Chondrocyte (in vitro differentiated cells): ENCODE measurements at places on chromosomes 1 and 21. TPM values are rescaled to one million over a fixed set of nuclear protein-coding genes. Genes with fewer than 3 reads are reported as not detected.

The KRTAP11-1 gene
- total RNA-seq, result not detected in 3 replicates

The GREM2 gene
- total RNA-seq, result 0.05 to 0.53 TPM (median 0.13 TPM) in 3 replicates

The AADACL3 gene
- total RNA-seq, result not detected in 3 replicates

The MMP23B gene
- total RNA-seq, result 18.3 to 71.4 TPM (median 68.7 TPM) in 3 replicates

The CDA gene
- not detected in 3 replicates for total RNA-seq

The TLR5 gene
- 0.17 to 0.36 TPM (median 0.22 TPM) in 3 replicates for total RNA-seq

The FNDC10 gene
- 23.3 to 32.6 TPM (median 24.8 TPM) in 3 replicates for total RNA-seq

The TRABD2B gene
- total RNA-seq, result 0.44 to 0.90 TPM (median 0.68 TPM) in 3 replicates

DNA sequence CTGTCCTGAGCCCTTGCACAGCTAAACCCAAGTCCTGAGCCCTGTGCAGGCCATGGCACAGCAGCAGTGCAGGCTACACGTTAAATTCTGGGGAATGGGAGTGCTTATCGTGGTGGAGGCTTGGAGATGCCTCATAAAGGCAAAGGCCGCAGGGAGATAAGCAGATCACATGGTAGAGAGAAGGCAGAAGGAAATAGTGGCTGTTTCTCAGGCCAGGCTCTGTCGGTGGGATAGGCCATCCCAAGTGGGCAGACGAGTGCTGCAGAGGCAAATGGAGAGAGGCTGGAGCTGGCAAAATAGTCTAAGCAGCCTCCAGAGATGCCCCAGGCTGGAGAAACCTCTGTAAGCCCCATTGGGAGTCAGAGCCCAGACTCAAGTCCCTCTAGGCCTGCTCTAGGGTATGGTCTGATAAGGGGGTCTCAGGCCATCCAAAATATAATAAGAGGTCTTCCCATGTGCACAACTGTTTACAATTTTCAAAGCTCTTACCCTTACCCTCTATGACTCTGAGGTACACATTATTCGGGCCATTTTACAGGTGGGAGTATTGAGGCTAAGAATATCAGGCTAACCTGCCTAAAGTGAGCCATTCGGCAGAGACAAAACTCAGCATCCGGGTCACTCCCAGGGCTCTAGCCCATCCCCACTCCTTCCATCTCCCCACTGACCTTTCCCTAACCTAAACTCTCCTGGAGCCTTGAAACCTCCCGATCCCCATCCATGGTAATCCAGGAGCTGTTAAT lies 79.6 kb downstream of the NKAIN1 start:
- H3K4me3 ChIP-seq, result no peak overlapping the region
- no peaks in the 10 kb centered on the region for H3K27me3 ChIP-seq
- no peaks in the 10 kb centered on the region for H3K36me3 ChIP-seq
- peaks cover 10% of the 10 kb centered on the region for H3K4me1 ChIP-seq

DNA sequence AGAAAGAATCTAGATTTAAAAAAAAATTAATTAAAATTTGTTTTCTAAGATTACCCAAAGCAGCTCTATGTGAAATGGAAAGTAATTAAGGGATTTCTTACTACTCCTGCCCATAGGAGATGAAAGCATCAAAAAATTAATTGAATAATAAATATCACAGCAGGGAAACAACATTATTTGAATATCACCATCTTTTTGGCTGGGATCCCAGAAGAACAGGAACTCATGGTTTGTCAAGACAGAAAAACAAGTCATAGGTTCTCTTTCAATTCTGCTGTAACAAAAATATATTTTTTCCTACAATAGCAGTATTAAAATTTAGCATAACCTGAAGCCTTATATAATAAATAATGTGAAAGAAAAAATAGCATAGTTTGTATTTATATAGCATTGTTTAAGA lies 1713.4 kb downstream of the NCAM2 start:
- no peak overlapping the region for H3K27ac ChIP-seq
- H3K4me3 ChIP-seq, result no peak overlapping the region
- no peak for DNase-seq
- no peaks in the 10 kb centered on the region for H3K27me3 ChIP-seq
- no peaks in the 10 kb centered on the region for H3K36me3 ChIP-seq
- H3K4me1 ChIP-seq, result no peaks in the 10 kb centered on the region

DNA sequence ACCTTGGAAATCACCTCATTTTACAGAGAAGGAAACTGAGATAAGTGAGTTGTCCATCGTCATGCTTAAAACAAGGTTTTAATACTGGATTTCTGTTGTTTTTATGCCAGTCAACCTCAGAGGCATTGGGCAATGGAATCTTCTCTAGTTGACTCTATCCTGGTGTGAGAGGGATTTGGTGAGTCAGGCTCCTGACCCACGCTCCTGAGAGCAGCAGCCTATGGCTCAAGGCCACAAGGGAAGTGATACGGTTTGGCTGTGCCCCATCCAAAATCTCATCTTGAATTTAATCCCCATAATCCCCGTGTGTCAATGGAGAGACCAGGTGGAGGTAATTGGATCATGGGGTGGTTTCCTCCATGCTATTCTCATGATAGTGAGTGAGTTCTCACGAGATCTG lies 90.1 kb downstream of the TLR5 start:
- no peaks in the 10 kb centered on the region for H3K36me3 ChIP-seq
- H3K27me3 ChIP-seq, result peaks cover 3% of the 10 kb centered on the region
- DNase-seq, result no peak
- no peaks in the 10 kb centered on the region for H3K4me1 ChIP-seq

DNA sequence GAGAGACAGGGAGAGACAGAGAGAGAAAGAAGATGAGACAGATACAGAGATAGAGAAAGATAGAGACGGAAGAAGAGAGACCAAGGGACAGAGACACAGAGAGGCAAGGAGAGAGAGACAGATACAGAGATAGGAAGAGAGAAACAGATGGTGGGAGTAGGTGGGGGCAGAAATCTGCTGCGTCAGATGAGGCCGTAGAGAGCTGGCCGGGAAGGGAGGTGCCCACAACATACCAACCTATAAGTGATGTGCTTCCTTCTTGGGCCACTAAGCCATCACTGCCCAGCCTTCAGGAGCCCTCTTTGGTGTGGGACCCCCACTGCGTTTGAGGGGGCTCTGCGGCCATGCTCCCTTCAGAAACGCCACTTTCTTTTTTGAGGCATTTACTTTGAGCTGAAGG lies 307.6 kb upstream of the VAMP3 start:
- no peaks in the 10 kb centered on the region for H3K36me3 ChIP-seq
- no peak overlapping the region for H3K4me3 ChIP-seq
- H3K27me3 ChIP-seq, result no peaks in the 10 kb centered on the region
- DNase-seq, result no peak

- H3K4me1 ChIP-seq, result peaks cover 82% of the 10 kb centered on the region
- peaks cover 23% of the 10 kb centered on the region for H3K36me3 ChIP-seq
- H3K27me3 ChIP-seq, result no peaks in the 10 kb centered on the region
- no peak overlapping the region for H3K4me3 ChIP-seq
- no peak overlapping the region for H3K27ac ChIP-seq
These were observed 14.1 kb upstream of the A3GALT2 start for GRCh38 chr1:33335020-33335419.

GRCh38 chr1:230185076-230186001 lies 118.3 kb downstream of the GALNT2 start:
- H3K36me3 ChIP-seq, result peaks cover 12% of the 10 kb centered on the region
- H3K4me3 ChIP-seq, result no peak overlapping the region
- H3K4me1 ChIP-seq, result peaks cover 43% of the 10 kb centered on the region
- H3K27ac ChIP-seq, result peak overlapping the region; percentile 81
- H3K27me3 ChIP-seq, result no peaks in the 10 kb centered on the region

- H3K4me1 ChIP-seq, result peaks cover 22% of the 10 kb centered on the region
- no peaks in the 10 kb centered on the region for H3K27me3 ChIP-seq
- H3K27ac ChIP-seq, result no peak overlapping the region
These were observed 38.3 kb upstream of the GLIS1 start for GRCh38 chr1:53777272-53777671.

GRCh38 chr1:26932531-26932930 lies 11.0 kb downstream of the NUDC start:
- no peak overlapping the region for H3K27ac ChIP-seq
- H3K27me3 ChIP-seq, result no peaks in the 10 kb centered on the region
- peaks cover 20% of the 10 kb centered on the region for H3K36me3 ChIP-seq
- no peak overlapping the region for H3K4me3 ChIP-seq
- H3K4me1 ChIP-seq, result no peaks in the 10 kb centered on the region

DNA sequence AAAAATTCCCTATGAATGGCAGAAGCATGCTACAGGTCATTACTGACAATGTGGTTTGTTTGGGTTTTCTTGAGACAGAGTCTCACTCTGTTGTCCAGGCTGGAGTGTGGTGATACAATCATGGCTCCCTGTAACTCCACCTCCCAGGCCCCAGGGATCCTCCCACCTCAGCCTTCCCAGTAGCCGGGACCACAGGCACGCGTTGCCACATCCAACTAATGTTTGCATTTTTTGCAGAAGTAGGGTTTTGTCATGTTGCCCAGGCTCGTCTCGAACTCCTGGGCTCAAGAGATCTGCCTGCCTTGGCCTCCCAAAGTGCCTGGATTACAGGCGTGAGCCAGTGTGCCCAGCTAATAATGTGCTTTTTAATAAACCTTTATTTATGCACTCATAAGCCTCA lies 259.1 kb downstream of the NFIA start:
- H3K27ac ChIP-seq, result no peak overlapping the region
- H3K4me3 ChIP-seq, result no peak overlapping the region
- no peak for DNase-seq
- H3K36me3 ChIP-seq, result peaks cover 1% of the 10 kb centered on the region

- H3K27ac ChIP-seq, result no peak overlapping the region
- no peaks in the 10 kb centered on the region for H3K4me1 ChIP-seq
- DNase-seq, result no peak
- peaks cover 3% of the 10 kb centered on the region for H3K36me3 ChIP-seq
- no peaks in the 10 kb centered on the region for H3K27me3 ChIP-seq
- no peak overlapping the region for H3K4me3 ChIP-seq
These were observed 114.9 kb downstream of the HUNK start for GRCh38 chr21:31987696-31988095.

- H3K27ac ChIP-seq, result no peak overlapping the region
- H3K4me1 ChIP-seq, result peaks cover 22% of the 10 kb centered on the region
- H3K27me3 ChIP-seq, result no peaks in the 10 kb centered on the region
- no peak overlapping the region for H3K4me3 ChIP-seq
- DNase-seq, result no peak
These were observed 55.6 kb downstream of the PTPRF start for GRCh38 chr1:43586136-43586731.

DNA sequence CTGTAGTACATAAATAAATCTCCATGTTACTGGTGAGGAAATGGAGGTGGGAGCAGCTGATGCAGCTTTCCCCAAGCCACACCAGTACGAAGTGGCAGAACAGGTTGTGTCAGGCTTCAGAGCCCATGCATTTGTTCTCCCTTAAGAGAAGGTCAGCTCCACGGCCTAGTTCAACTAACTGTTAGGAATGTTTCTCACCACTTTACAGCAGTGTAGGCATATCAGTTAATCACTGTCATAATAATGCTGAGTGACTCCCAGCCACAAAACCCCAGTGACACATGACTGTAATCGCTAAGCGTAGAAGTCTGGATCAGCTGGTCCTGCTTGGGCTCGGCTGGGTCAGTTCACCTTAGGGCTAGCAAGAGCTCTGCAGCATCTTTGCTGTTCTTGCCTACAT lies 90.4 kb downstream of the VPS26C start:
- peaks cover 14% of the 10 kb centered on the region for H3K4me1 ChIP-seq
- no peak overlapping the region for H3K27ac ChIP-seq
- H3K36me3 ChIP-seq, result peaks cover 32% of the 10 kb centered on the region
- no peaks in the 10 kb centered on the region for H3K27me3 ChIP-seq
- H3K4me3 ChIP-seq, result no peak overlapping the region

- peaks cover 20% of the 10 kb centered on the region for H3K27me3 ChIP-seq
- no peak for DNase-seq
- no peak overlapping the region for H3K27ac ChIP-seq
- H3K4me1 ChIP-seq, result peaks cover 5% of the 10 kb centered on the region
- H3K4me3 ChIP-seq, result no peak overlapping the region
These were observed 56.9 kb upstream of the TMPRSS2 start for GRCh38 chr21:41564871-41565274.

- no peak for DNase-seq
- H3K27me3 ChIP-seq, result peaks cover 12% of the 10 kb centered on the region
- peaks cover 4% of the 10 kb centered on the region for H3K36me3 ChIP-seq
- H3K4me1 ChIP-seq, result no peaks in the 10 kb centered on the region
- no peak overlapping the region for H3K27ac ChIP-seq
These were observed 18.1 kb upstream of the KIRREL1 start for GRCh38 chr1:157975228-157975950.

- no peak for DNase-seq
- H3K27ac ChIP-seq, result peak overlapping the region; percentile 19
- no peaks in the 10 kb centered on the region for H3K27me3 ChIP-seq
- no peak overlapping the region for H3K4me3 ChIP-seq
- no peaks in the 10 kb centered on the region for H3K36me3 ChIP-seq
- H3K4me1 ChIP-seq, result peaks cover 35% of the 10 kb centered on the region
These were observed 114.8 kb downstream of the CNIH3 start for GRCh38 chr1:224730965-224731364.

GRCh38 chr1:211579440-211580302 lies 710 bp upstream of the SLC30A1 start:
- peak overlapping the region; percentile 79 for H3K4me3 ChIP-seq
- H3K27ac ChIP-seq, result peak overlapping the region; percentile 78
- H3K27me3 ChIP-seq, result no peaks in the 10 kb centered on the region
- peaks cover 3% of the 10 kb centered on the region for H3K36me3 ChIP-seq

GRCh38 chr1:94357661-94358060 lies 60.5 kb upstream of the ABCD3 start:
- no peak for DNase-seq
- no peak overlapping the region for H3K4me3 ChIP-seq
- H3K27ac ChIP-seq, result no peak overlapping the region
- H3K27me3 ChIP-seq, result peaks cover 5% of the 10 kb centered on the region
- H3K4me1 ChIP-seq, result no peaks in the 10 kb centered on the region

DNA sequence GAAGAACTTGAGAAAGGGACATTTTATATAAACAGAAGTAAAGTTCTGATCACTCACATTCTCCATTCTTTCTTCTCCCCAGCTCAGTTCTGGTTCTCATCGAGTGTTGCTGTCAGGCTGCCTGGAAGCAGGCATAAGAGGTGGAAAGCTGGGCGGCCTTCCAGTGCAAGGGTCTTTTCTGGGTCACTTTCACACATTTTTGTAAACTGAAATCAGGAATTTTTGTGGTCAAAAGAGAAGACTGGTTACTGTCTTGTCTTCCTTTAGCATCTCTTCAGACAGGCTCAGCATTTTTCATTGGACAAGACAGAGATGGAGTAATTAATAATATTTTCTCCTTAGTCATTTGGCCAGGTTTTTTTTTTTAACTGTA lies 93.7 kb downstream of the CTH start:
- H3K4me1 ChIP-seq, result peaks cover 11% of the 10 kb centered on the region
- peak overlapping the region; percentile 61 for H3K27ac ChIP-seq
- no peaks in the 10 kb centered on the region for H3K36me3 ChIP-seq

GRCh38 chr1:27001570-27002360 lies 8.3 kb downstream of the TRNP1 start:
- H3K27ac ChIP-seq, result peak overlapping the region; percentile 98
- peaks cover 8% of the 10 kb centered on the region for H3K36me3 ChIP-seq
- H3K4me3 ChIP-seq, result peak overlapping the region; percentile 1
- H3K27me3 ChIP-seq, result no peaks in the 10 kb centered on the region
- no peak for DNase-seq
